ENCODE measurements at places on chromosomes 12 and 14.

DNA sequence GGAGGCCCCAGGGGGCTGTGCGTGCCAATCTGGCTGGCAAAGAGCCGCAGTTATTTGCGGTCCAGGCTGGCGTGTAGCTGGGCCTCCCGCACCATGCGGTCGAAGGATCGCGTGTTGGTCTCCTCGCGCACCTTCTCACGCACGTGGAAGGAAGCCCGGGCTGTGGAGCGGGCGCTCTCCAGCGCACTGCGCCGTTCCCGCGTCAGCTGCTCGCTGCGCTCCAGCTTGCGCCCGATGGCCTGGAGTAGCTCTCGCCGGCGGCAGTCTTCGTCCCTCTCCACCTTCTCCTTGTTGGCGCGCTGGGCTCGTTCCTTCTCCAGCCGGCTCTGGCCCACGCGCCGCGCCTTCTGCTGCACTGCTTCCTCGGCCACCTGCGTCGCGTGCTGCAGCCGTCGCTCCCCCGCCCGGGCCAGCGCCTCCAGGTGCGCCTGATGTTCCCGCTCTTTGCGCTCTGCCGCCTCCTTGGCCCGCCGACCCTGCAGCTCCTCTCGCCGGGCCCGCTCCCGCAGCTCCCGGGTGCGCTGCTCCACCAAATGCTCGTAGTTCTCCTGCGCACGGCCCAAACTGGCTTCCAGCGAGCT is 3.1 kb downstream of the CCDC177 start:
- DNase-seq: no peak

DNA sequence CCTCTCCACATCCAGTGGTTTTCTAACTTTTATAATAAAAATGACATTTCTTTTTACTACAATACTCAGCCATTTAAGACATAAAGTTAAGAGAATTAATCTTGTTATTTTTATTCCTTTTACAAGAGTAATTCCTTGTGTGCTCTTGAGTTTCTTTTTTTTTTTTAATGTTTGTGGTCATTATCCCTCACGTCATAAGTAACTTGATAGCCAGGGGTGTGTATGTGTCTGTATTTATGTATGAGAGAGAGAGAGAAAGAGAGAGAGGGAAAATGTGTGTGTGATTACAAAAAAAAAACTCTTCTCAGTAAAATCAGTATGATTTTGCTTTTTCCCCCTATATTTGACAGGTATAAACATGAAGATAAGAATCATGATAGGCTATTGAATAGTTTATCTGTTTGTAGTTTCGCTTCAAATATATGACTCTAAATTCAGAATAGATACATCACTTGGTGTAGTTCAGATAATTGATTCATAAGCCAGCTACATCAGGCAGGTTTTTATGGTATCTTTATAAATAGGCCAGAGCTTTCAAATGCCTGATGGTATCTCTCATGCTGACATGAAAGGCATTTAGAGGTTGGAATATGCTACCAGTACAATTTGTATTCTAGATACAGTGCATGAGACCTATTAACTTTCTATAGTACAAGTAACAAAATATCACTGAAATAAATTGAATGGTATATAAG is 34.9 kb downstream of the RERGL start:
- no peak for DNase-seq

DNA sequence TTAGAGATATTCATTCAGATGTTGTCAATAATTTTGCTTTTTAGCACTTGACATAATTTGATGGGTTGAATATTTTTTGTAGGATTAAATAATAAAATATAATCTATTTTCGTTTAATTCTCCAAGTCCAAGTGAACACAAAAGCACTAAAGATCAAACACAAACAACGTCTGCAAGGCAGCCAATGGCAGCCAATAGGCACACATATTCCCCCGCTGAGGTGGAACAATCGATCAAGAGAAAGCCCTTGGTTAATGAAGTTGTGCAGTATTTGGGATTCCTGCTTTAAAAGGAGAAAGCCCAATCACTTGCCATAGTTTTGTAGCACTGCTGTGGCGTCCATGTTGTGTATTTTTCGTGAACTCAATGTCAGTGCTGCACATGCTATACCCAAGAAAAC is 1.5 kb downstream of the DHRS7 start:
- DNase-seq: no peak

- no peak for DNase-seq
These were observed 8.2 kb upstream of the MRPL42 start for GRCh38 chr12:93459097-93459496.

DNA sequence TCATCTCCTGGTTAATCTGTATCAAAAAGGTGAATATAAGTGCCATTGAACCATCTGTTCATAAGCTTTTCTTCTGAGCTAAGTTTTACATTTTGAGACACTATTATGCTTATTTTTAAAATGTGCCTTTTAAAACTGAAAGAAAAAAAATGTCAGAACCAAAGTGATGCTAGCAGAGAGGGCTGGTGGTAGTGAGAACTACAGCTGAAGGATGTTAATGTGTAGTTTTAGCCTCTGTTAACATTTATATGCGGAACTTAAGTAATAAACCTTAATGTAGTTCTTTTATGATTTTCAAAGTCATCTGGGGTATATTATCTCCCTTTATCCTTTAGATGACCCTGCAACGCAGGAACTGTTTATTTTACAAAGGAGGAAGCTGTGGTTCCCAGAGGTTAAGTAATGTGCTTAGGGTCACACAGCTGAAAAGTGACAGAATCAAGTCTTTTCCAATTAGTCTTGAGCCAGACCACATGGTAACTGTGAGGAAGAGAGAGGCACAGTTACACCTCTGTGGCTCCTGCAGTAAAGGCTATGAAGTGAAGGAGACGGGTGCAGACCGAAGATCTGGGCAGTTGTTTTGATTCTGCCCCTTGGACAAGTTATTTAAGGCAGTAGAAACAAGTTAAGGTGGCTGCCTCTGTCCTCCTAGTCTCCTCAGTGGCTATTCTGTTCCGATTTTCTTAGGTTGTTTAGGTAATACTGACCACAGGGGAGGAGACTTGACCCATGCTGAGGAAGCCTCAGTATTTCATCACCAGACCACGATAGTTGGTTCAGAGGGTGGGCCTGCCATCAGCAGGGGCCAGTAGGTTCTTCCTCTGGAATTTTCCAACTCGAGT is 23.9 kb downstream of the GNG2 start:
- no peak for DNase-seq

GRCh38 chr12:2453076-2453760 is 341.6 kb upstream of the FKBP4 start:
- DNase-seq: no peak

DNA sequence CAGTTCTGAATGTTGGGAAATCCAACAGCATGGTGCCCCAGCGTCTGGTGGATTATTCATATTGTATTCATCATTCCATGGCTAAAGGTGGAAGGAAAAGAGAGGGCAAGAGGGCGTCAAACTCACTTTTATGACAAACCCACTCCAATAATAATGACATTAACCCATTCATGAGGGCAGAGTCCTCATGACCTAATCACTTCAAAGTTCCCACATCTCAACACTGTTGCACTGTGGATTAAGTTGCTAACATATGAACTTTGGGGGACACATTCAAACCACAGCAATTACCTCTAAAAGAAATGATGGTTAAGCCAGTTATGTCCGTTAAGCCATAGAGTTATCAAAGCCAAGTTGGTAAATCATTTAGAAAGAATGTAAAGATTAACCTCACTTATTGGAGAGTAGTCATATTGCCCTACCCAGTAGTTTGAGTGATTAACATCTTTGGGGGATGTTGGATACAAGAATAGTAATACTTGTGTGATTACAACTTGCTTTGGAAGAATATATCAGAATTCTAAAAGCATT is 212.4 kb upstream of the FLRT2 start:
- no peak for DNase-seq

DNA sequence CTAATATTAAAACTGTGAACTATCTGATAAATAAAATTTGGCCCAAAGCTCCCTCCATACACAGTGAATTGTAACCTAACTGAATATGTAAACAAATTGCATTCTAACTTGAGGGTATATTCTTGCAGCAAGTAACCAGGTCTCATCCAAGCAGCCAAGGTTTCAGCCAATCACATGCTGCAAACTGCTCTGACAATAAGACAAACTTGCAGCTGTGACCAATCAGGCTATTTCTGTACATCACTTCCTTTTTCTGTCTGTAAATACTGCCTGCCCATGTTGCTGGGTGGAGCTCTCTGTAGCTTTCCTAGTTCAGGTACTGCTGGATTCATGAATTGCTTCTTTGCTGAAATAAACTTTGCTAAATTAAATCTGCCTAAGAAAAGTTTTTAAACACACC is 499.0 kb downstream of the GALC start:
- no peak for DNase-seq

Data from stimulated activated CD4-positive, alpha-beta T cell treated with anti-CD3 and anti-CD28 coated beads, Interleukin-1b, Interleukin-23, amount 100 ng/mL, for 1 hour (primary cell).